Activated CD4-positive, alpha-beta T cell treated with anti-CD3 and anti-CD28 coated beads for 4 hours (primary cell): ENCODE measurements at places on chromosomes 7 and 10.

GRCh38 chr7:5322621-5323410 is 40.1 kb downstream of the SLC29A4 start:
- DNase-seq: no peak

- no peak for DNase-seq
These were observed 56.9 kb downstream of the ZNF92 start for GRCh38 chr7:65430344-65431186.

- DNase-seq: no peak
These were observed 7.8 kb downstream of the COG5 start for GRCh38 chr7:107555893-107556292.

GRCh38 chr7:30912986-30913811 is 1.5 kb downstream of the AQP1 start:
- DNase-seq: no peak

- DNase-seq: no peak
These were observed 486 bp upstream of the LHFPL3 start for GRCh38 chr7:104327938-104328295.

GRCh38 chr10:129786216-129786615 is 177.9 kb downstream of the EBF3 start:
- DNase-seq: no peak

DNA sequence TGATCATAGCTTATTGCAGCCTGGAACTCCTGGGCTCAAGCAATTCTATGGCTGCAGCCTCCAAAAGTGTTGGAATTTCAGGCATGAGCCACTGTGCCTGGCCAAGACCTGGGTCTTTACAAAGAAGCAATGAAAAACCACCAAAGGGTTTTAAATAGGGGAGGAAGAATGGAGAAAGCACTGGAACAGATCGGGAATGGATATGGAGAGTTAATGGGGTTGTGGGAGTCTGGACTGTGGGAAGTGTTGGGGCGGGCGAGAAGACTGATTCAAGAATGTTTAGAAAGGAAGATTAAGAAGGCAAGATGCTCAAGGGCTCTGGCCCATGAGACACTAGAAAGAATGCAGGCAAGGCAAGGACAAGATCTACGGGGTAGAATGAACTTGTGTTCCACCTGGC is 98.5 kb downstream of the CARD11 start:
- DNase-seq: no peak

GRCh38 chr7:70178211-70178610 is 579.9 kb downstream of the AUTS2 start:
- DNase-seq: no peak

DNA sequence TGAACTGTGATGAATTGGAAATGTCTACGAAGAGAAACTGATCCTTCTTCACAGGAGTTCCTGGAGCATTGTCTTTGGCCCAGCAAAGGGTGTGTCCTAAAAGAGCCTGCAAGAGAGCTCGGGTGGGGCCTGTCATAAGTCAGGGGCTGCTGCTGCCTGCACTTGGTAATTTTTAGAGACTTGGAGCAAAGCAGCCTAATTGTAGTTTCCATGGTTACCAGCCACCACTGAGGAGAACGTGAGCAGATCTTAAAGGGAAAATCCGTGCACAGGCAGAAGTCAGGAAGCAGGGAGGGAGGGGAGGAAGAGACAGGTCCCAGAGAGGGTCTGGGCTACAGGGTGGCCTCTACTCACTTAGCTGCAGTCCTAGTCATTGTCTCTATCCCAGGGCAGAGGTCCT is 463.6 kb downstream of the PLXNA4 start:
- no peak for DNase-seq

- no peak for DNase-seq
These were observed 137.3 kb downstream of the SEMA3C start for GRCh38 chr7:80781561-80781979.

- no peak for DNase-seq
These were observed 43.1 kb upstream of the FOXK1 start for GRCh38 chr7:4638781-4639575.

GRCh38 chr7:25075459-25075858 is 49.6 kb downstream of the CYCS start:
- DNase-seq: no peak

- no peak for DNase-seq
These were observed 11.2 kb upstream of the TECTB start for GRCh38 chr10:112271982-112272381.

DNA sequence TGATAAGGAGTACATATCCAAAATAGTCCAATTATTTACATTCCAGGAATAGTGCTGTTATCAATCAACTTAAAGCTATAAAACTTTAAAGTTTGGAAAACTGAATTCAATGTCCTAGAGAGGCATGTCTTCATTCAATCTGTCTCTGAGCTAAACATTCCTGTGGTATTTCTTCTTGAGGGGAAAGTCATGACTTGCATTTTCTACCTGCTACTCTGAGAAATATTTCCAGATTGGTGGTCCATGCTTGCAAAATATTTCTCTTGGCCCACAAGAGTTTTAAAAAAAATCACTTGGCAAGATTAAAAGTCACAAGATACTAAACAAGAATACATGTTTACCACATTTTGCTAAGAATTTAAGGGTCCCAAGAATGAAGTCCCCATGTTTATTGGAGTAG is 63.6 kb upstream of the HGF start:
- no peak for DNase-seq

DNA sequence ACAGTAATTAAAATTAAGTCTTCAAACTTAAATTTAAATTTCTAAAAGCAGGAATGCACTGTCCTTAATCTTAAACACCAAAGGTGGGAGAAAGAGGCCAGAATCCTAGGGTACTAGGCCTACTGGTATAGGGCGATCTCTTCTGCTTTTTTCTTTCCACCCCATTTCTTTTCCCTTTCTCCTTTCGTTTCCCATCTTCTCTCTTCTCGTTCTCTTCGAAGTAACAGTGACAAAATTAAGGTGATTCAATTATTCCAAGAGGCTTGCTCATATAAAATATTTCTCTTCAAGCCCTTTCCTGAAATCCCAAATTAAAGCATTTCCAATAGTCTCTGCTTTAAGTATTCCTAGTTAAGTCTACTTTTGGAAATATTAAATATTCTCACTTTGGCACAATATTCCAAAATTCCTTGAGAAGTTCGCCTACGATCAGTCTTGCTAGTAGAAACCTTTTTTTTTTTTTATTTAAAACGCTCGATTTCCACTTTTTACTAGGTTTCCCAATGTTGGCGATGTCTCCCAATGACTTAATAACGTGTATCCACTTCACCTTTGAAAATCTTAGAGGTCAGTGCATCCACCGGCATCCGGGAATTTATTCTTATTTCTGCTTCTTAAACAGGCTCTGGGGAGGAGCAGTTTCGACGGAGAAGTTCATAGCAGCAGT is 765 bp upstream of the LCOR start:
- DNase-seq: no peak

DNA sequence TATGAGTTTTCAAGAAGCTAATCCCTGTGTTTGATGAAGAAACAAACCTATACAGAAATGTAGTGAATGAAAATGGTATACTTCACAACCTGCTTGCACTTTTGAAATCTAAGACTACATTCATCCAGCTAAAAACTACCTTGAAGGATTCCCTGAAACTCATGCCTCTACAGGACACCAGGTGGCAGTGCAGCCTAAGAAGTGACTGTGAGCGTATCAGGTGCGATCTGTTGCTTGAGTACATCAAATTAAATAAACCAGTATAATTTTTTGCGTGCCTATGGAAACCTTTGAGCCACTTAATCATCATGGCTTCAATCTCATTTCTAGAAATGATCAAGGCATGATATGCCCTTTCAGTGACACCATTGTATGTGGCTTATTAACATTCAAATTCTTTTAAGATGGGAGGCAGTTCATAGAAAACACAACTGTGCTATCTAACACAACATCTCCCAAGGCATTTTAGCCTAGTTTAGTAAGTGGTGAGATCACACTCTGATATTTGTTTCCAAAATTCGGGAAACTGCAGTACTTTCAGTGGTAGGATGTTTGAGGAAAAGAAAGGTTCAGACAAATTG is 57.4 kb downstream of the PPP1R17 start:
- DNase-seq: no peak

DNA sequence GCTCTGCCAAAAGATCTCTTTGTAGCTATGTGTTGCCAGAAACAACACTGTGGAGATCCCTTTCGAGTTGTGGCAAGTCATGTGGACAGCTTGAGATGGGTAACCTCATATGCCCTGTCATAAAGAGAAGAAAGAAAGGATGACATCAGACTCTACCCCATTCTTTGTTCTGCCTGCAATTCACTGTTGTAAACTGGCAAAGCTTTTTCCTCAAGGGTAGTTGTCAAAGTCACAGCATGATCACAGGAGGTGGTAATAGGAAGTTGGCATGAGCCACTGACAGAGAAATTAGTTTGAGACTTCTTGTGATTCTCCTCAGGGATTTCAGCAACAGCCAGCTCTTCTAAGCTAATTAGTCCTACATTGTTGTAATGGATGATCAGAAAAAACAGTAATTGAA is 19.4 kb upstream of the MINDY3 start:
- no peak for DNase-seq

GRCh38 chr10:110416776-110417711 is 80.7 kb upstream of the DUSP5 start:
- no peak for DNase-seq

- DNase-seq: no peak
These were observed 14.8 kb downstream of the CHAT start for GRCh38 chr10:49628599-49628998.

DNA sequence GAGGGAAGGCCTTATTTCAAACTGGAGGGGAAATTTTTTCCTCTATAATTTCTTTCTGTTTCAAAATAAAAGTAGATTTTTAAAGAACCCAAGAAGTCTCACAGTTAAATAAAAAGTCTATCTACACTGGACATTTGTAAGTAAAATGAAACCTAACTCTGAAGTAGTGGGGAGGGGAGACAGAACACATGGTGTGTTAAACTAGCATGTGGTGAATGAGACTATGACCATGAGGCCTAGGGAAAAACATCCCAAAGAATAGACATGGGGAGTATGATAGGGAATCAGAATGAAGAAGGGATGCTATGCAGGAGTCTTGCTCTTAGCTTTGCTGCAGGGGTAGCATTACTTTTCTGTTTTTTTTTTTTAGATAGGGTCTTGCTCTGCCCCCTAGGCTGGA is 1061.3 kb upstream of the LRRTM3 start:
- DNase-seq: no peak

DNA sequence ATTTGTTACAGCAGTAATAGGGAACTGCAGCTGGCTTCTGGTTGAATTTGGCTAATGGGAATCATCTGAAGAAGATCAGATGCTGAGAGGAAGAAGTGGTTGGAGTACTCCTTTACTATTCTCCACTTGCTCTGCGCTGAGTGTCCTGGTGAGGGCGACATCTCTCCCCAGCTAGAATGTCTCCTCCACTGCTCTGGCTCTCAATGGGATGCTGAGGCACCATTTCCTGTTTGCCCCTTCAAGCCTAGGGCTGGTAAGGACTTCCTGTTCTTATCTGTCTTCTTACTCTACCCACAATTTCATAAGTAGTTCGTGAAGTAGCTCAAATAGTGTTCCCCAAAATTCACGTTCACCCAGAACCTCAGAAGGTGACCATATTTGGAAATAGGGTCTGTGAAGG is 43.2 kb upstream of the TES start:
- DNase-seq: no peak

- DNase-seq: no peak
These were observed 173.3 kb upstream of the ADO start for GRCh38 chr10:62631241-62631640.

DNA sequence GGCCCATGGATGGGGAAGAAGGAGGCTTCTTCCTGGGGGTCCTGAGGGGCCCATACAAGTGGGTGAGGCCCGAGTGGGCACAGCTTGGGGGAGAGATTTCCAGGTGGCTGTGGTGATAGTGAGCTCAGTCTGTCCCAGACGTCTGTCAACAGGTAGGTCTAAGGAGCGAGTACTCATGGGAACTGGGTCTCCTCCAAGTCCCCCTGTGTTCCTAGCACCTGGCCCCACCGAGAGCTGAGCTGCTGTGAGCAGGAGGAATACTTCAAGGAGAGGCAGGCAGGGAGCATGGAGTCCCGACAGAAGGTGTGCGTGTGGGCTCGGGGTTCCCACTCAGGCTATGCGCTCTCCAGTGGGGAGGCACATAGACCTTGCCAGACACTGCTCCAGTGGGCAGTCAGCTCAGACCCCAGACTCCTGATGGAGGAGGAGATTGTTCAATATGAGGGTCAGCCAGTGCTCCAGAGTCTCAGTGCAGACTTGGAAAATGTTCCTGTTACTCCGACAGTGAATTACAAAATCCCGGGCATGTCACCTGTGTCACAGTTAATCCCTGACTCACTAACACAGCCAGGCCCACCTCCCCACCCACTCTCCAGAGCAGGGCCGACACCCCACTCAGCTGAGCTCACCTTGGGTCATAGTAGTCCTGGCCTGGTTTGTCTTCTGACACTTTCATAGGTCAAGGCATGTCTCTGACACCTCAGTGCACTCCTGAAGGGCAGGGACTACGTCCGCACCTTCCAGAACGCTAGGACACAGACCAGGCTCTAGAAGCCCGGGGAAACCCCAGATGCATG is 28.2 kb upstream of the C10orf53 start:
- no peak for DNase-seq

DNA sequence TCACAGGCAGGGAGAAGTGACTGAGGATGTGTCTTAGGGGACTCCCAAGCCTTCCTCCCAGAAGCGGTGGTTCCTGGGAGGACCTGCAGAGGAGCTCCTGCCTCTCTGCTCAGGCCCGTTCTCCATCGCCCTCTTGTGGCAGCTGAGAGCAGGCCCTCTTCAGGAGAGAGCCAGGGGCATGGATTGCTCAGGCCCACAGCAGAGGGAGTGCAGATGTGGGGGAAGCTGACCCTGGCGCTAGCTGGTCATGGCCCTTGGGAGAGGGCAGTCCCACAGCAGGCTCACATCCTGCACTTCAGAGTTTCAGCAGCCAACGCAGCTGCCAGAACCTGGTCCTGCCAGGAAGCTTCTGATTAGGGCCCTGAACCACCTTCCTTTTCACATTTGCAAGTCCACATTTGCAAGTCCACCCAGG is 94.8 kb upstream of the TARP start:
- DNase-seq: peak; percentile 82

DNA sequence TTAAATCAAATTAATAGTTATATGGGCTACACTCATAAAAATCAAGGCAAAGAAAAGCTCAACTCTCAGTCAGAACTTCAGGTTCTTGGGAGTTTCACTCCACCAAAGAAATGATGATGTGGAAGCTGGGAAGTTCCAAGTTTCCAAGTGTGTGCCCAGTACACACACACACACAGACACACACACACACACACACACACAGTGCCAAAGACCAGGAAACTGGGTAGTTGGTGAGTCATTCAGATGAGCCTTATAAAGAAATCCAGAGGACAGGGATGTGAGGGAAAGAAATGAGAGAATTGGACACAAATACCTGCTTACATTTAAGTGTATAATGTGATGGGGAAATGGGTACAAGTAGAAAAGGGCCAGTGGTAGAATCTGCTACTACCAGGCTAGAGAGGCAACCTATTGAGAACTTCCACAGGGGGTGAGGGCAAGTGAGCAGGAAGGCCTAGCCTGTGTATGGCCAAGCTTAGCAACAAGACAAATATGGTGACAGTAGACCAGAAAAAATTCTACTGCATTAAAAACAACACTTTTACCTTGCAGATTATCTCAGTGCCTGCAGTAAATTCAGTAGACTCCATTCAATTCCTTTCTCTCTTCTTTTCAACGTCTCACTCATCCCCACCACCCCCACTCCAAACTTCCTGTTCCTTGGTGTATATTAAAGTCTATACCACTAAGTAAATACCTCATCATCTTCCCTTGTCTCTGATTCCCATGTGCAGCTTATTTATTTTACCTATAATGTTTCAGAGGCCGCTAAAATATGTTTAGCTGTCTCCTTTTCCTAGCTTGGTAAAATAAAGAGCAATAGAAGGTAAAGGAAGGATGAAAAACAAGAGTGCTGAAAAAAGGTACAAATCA is 95.0 kb downstream of the CABCOCO1 start:
- no peak for DNase-seq

GRCh38 chr7:69659983-69660382 is 61.7 kb downstream of the AUTS2 start:
- no peak for DNase-seq

GRCh38 chr10:132270721-132271457 is 36.9 kb downstream of the STK32C start:
- DNase-seq: no peak
